ENCODE measurements at places on chromosomes 6 and 20. TPM values are rescaled to one million over a fixed set of nuclear protein-coding genes. Genes with fewer than 3 reads are reported as not detected.

GRCh38 chr6:7502743-7503142, 38.7 kb upstream of the DSP start:
- H3K27ac ChIP-seq = no peak overlapping the region
- no peaks in the 10 kb centered on the region for H3K27me3 ChIP-seq
- DNase-seq = no peak
- no peak overlapping the region for H3K4me3 ChIP-seq

Gene HLA-DQB1
- 6.1 TPM for total RNA-seq

DNA sequence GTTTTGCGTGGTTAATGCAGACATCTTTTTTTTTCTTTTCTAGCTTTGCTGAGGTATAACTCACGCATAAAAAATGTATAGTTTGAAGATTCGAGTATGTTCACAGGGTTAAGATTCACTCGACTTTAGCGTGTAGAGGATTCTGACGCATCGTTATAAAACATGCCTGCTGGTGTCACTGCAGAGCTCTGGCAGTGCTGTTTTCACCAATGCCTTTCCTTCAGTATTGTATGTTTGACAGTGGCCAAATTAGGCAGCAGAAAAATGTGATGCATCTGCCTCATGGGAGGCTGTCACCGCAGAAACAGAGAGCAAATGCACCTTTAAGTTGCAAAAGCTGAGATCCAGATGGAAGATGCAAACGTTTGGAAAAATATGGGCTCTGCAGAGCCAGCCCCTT, 18.0 kb upstream of the SIRPB2 start:
- no peak for DNase-seq
- H3K27me3 ChIP-seq = no peaks in the 10 kb centered on the region
- H3K4me1 ChIP-seq = no peaks in the 10 kb centered on the region
- no peak overlapping the region for H3K27ac ChIP-seq

Gene HDGFL1
- not detected for total RNA-seq

Gene CRISP1
- total RNA-seq = not detected

DNA sequence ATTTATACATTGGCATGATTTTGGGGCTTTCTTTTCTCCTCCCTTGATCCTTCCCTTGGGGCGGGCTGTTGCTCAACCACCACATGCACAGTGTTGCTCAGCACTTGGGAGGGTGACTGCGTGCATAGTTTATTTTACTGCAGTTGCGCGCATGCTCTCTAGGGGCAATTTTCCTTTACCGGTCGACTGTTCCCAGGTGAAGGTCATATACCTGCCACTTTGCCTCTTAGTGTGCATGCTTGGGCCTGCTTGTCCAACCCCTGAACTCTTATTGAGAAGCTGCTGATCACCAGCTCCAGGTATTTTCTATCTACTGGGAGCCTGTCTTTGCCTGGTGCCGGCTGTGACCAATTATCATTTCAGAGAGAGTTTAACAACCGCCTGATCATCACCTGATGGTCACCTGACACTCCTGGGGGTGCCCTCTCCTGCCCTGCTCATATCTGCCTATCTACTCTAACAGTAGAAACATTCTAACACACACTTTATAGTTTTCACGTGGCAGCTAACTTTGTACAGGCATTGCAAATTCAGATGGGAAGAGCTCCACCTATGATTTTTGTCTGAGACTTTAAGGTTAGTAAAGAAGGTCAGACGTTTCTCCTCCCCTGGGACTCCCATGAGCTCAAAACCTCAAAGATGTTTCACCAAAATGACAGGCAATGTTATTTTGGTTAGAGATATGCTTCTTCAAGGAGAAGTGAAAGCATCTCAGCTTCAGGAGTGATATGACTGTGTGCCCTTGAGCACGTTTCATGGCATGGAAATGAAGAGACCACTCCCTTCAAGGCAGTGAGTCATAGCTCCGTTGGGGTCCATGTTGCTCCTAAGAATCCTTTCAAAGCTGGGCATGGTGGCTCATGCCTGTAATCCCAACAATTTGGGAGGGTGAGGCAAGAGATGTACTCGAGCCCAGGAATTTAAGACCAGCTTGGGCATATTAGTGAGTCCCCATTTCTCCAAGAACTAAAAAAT, 227.5 kb upstream of the MYLIP start:
- no peak overlapping the region for H3K27ac ChIP-seq
- no peak overlapping the region for H3K4me3 ChIP-seq
- H3K36me3 ChIP-seq = no peaks in the 10 kb centered on the region
- H3K27me3 ChIP-seq = no peaks in the 10 kb centered on the region
- no peak for DNase-seq

Gene SEC63
- total RNA-seq = 80.2 TPM

GRCh38 chr6:150276937-150277742, 91.7 kb upstream of the IYD start:
- no peaks in the 10 kb centered on the region for H3K27me3 ChIP-seq
- no peaks in the 10 kb centered on the region for H3K36me3 ChIP-seq
- no peaks in the 10 kb centered on the region for H3K4me1 ChIP-seq
- no peak overlapping the region for H3K27ac ChIP-seq
- no peak for DNase-seq

DNA sequence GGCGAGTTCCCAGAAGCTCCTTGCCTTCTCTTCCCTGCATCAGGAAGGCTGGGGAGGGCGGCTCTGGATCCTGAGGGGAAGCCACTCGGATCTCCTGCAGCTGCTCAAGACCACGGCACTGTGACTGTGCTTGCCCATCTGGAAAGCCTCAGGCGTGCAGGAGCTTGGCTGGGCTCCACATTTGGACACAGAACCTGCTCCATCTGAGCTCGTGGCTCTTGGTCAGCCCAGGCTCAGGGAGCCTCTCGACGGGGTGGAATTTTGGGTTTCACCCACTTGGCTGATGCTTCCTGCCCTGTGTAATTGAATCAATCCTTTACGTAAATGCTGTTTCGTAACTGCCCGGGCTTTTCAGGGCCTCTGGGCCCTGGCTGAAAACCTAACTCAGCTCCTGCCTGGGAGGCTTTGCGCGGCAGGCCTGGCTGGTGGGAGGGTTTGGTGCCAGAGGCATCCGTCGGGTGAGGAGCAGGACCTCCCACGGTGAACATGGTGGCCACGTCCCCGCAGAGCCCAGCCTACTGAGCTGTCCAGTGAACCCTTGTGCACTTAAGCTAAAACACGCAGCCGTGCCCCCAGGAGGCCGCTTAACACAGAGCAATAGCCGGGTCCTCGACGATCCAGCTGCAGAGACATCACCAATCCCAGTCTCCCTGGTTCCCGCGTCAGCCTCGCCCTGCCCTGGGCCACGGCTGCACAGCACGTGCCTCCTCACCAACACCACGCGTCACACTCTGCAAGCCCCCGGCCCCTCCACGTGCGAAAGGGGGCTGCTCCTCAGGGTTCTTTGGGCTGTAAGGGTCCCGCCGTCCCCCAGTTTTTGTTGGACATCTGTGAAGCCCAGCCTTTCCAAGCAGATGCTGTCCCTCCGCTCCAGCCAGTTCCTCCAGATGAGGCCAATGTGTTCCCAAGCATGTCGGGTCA, 241.0 kb downstream of the DLL1 start:
- peak; percentile 78 for DNase-seq
- H3K36me3 ChIP-seq = no peaks in the 10 kb centered on the region
- no peaks in the 10 kb centered on the region for H3K4me1 ChIP-seq
- no peak overlapping the region for H3K4me3 ChIP-seq
